Iris pigment epithelial cell (primary cell): ENCODE measurements at places on chromosomes 2 and 18.

DNA sequence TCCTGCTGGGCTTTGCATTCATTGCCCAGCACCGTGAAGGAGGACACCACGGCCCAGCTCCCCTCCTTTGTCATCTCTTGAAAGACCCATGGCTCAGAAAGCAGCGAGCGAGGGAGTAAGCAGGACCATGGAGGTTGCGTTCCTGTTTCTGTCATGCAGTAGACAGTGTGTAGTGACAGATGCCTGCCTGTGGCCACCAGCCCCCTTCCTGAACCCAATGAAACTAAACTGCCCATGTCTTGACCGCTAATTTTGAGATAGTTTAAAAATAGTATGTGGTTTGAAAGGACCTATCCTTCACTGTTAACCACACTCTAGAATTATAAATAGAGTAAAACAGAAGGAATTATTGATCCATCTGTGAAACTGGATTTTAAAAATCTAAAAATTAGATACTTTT is 88.2 kb downstream of the ASAP2 start:
- no peak for DNase-seq

GRCh38 chr2:133498662-133499585 is 69.3 kb downstream of the NCKAP5 start:
- DNase-seq: no peak

DNA sequence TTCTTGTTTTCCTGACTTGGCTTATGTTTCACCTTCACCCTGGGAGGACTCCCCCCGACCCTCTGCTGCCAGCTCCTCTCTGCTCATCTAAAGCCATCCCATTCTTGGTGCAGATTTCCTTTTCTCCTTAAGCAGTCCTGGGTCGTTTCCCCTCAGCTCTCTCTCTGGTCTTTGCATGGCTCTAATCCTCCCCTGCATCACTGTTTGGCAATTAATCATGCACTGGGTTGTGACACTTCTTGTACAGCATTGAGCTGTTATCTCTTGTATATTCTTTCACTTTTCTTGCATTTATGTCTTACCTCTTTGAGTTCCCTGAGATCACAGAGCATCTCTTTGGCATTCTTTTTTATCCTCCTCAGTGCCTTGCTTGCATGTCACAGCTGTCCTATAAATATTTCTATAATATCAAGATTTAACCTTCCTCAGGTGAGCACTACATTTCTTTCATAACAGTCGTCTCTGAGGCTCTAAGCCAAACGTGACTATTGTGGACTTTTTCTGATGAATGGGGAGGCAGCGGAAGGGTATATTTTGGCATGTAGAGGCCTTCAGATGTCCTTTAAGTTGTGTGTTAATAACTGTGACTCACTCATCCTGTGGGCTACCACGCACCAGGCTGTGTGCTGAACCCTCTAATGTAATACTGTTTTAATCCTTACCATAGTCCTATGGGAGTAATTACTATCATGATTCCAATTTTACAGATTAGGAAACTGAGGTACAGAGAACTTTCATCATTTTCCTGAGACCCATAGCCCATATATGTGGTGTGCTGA is 507.5 kb downstream of the SLC4A3 start:
- peak; percentile 65 for DNase-seq

DNA sequence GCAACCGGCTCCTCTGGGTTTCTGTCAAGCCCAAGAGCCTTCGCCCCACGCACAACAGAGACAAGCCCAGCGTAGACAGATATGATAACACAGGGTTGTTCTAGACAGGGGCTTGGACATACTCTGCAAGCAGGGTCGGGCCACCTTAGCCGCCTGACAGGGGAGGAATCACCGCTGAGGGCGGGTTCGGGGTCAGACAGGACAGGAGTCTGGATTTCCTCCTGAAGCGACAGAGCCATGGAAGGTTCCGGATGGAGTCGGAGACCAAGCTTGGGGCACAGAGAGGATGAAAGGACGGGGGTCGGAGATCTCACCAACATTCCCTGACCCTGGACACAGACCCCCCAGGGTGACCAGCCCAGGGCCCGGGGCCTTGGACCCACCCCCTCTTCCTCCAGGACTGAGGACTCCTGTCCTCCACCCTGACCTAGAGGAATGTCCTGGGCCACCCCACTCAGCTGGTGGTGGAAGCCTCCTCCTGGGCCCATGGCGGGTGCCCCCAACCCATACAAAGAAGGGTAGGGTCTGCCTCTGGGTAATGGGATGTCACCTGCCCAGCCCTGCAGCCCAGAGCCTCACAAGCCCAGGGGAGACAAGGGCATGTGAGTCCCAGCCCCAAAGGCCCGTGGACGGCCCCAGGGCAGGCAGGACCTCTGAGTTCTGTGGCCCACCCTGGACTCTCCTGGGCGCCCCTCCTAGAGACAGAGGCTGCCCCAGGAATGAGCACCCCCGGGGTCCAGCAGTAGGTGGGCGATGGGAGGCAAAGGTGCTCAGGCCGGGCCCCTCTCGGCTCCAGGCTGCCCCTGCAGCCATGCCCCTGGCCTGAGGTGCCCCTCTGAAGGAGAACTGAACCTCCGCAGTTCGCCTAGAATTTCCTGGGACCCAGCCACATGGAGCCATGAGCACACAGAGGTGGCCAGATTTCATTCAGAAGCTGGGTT is 44.1 kb upstream of the GPC1 start:
- no peak for DNase-seq

DNA sequence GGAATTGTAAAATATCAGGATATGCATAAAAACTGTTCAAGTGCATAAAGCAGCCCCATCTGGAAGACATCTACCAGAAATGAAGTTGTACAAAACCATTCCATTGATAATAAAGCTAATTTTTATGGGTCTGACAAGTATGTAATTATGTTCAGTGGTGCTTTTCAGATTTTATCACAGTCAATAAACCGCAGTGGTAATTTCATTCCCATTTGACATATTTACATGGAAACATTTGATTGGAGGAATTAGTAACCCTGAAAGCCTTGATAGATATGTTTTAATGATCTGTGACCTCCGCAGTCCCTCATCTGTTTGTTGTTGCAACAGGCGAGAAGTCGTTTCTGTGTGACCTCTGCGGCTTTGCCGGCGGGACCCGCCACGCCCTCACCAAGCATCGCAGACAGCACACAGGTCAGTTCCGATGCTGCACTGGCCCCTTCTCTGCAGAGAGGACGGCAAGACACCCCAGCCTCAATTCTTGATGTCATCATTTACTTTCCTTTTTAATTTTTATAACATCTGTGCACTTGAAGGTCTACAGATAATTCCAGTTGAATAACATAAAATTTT is 283.1 kb downstream of the ZNF407 start:
- no peak for DNase-seq

GRCh38 chr2:203804070-203804469 is 63.5 kb upstream of the CTLA4 start:
- peak; percentile 100 for DNase-seq

DNA sequence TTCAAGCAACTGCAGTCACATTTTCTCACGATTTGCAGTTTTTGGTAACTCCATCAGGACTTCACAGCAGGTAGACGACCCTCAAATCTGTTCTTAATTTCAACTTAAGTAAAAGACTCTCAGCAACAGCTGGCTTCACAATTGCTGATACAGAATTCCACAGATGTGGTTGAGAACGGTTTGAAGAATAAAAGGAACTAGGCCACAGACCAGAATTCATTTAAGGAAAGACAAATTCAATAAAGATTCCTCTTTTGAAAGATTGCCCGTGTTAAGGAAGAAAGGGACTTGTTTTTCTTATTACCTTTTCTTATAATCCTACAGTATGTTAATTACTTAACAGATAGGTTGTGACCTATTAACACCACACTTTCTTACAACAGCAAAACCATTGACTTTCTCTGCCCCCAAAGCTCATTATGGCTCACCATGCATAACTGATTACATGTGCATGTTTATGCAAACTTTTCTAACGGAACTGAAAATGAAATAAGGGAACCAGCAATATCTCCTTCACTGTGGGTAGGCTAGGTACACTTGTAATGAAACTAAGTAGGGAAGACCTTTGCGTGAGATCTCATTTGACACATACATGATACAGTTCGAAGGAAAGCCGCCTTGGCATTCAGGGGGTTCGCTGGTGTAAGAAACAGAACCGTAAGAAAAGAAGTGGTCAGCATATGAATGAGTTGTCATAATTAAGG is 4.7 kb upstream of the ZNF516 start:
- DNase-seq: no peak

DNA sequence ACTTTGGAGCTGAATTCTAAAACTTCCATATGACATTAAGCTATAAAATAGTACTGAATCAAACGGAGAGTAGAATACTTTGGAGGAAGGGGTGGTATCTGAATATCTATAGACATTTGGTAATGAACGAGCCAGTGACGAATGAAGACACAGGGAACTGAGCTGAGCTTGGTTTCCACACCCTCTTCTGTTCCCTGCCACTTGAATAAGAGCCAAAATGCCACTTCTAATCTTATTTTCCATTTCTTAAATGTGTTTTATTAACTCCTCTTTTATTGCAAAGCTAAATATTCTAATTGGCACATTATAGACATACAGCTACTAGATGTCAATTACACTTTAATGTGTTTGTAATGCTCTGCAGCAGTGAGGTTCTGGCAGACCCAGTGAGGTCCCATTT is 76.1 kb downstream of the AFF3 start:
- no peak for DNase-seq

- DNase-seq: peak; percentile 57
Measured at GRCh38 chr18:13178976-13179375, 39.6 kb upstream of the LDLRAD4 start.
